WERI-Rb-1 (cell line): ENCODE measurements at places on chromosomes 1 and 21.
A peak's percentile ranks its signal among the peaks of the same experiment; 100 is the strongest.

GRCh38 chr1:27872802-27873551 is 633 bp downstream of the THEMIS2 start:
- DNase-seq, result no peak

- peak; percentile 83 for DNase-seq
Observed at GRCh38 chr1:116971965-116972673, 29.4 kb upstream of the CD101 start.

GRCh38 chr1:64505944-64506655 is 36.2 kb downstream of the CACHD1 start:
- DNase-seq, result peak; percentile 70

DNA sequence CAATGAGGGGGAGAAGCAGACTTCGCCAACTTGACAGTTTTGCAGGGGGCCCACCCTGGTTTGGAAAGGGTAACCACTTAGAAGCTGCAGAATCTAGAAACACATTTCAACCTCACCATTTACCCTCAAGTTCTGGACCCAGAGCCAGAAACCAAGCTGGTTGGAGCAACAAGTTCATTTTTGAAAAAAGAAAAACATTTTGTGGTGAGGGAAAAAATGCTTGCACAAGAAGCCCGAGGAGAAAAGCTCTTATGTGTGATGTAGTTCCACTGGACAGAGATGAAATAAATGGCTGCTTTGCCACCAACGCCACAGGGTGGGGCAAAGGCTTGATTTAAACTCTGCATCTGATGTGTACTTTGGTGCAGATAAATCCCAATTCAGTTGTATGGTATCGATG is 10.6 kb upstream of the NGF start:
- DNase-seq, result no peak

- peak; percentile 47 for DNase-seq
Observed at GRCh38 chr1:181135437-181135731, 46.9 kb downstream of the IER5 start.

DNA sequence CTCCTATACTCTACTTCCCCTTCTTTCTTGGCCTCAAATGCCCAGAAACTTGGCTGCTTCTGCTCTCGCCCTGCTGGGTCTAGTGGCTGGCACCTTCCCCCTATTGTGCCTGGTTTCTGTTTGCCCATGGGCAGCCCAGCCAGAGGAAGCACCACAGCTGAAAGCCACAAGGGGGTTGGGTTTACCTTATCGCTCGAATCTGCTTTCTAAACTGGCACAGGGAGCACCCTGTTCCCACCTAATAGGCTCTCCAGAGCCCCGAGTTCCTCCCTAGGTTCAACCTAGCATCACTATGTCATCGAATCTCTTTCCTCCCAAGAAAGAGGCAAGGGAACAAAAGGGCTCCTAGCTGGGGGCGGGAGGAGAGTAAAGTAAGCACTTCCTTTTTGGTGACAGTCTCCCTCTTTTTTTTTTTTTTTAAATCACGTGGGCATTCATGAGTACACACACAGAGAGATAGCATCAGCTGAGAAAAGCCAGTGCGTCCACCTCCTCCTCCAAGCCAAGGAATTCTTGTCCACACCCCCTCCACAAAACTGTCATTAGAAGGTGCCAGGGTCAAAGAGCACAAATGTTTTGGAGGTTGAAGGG is 72.8 kb downstream of the PLEKHA6 start:
- no peak for DNase-seq

DNA sequence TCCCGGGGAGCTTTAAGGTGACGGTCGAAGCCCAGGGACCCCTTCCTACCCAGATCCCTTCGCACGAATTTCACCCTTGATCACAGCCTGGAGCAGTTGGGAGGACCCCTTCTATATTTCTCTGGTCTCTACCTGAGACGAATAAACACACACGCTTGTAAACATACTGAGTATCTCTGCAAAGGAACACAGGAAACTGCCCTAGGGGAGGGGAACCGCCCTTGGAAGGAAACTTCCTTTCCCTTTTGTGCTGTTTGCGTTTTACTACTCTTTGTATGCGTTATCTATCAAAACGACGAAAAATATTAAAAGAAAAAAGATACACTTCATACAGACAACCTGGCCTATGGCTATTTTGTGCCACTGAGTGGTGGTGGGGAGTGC is 750 bp downstream of the NECAP2 start:
- DNase-seq, result no peak

DNA sequence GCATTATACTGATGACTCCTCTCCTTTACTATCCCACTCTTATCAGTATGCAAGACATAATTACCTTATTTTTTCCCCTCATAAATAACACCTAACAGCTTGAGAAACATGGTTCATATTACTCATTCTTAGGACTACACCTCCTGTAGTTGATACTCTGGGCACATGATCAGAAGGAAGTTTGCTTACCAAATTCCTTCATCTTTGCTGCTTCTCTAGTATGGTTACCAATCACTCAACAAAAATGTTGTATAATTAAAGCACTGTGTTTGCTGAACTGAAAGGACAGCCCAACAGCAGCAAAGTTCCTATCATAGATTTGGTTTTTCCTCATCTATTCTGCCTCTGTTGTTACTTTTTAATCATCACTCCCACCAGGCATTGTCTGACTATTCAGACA is 586.3 kb downstream of the LRRIQ3 start:
- no peak for DNase-seq

DNA sequence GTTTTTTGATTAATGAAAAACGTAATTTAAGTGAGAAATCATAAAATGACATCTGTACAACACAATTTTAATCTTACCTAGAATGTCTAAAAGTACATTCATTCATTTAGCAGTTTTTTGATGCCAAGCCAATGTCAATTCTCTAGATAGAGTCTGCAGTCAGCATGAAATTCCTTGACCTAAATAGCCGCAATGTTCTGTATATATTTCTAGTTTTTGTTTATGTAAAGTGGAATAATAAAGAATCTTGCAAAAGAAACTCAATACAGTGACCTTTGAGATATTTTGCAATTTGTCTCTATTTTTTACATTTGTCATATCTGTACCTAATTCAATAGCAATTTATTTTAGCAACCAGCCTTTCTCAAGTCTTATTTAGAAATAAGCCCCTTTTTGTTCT is 176.0 kb downstream of the ATP6V1G3 start:
- no peak for DNase-seq

- no peak for DNase-seq
Observed at GRCh38 chr1:67825591-67825990, 7.7 kb downstream of the GNG12 start.

GRCh38 chr1:116861137-116861536 is 48.6 kb upstream of the PTGFRN start:
- no peak for DNase-seq

- no peak for DNase-seq
Observed at GRCh38 chr21:32137931-32138330, 140.9 kb downstream of the MIS18A start.

DNA sequence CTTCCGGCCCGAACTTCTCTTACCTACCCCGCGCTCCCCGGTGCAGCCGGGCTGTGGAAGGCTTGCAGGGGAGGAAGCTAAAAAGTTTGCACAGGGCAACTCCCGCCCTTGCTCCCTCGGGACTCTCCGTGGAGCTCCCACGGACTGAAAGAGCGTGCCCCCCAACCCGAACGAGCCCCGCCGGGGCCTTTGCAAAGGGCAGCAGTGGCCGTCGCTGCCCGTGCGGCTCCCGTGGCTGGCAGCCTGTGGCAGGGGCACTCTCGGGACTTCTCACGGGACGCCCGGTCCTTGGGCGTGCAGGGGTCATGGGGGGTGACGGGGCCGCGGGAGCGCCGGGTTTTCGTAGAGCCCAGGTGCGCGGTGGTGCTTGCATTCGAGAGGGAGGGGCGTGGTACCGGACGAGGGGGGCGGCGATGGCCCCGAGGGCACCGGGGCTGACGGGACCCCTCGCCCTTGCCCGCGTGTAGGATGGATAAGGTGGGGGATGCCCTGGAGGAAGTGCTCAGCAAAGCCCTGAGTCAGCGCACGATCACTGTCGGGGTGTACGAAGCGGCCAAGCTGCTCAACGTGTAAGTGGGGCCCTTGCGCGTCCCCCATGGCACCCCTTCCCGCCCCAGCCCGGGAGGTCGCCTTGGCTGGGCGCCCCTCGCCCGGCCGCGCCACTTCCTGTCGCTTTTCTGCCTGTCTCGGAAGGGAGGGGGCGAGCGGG is 711 bp downstream of the GADD45A start:
- DNase-seq, result peak; percentile 42

GRCh38 chr1:76872944-76873343 is 5.7 kb downstream of the ST6GALNAC5 start:
- no peak for DNase-seq

DNA sequence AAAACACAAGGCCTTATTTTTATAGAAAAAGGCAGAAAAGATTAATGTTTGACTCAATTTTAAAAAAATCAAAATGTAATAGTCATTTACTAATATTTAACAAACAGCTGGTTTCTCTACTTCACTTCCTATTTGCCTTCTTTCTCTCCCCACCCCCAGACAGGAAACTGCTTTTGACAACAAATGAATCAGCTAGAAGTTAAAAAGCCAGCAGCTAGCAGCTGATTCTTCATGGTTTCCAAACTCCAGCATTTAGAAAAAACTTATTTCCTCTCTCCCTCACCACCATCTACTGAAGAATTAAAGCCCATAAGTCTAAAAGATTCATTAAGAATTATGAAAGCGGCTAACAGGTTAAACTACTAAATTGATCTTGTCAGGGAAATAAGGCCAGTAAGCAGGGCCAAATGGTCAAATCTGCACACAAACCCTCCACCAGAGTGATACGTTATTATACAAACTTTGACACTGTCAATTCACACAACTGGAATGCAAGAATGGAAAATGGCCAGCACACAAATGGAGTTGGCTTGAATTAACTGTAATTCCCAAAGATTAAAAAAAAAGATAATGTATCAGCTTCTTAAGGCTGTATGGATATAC is 4.0 kb downstream of the WDR26 start:
- no peak for DNase-seq

DNA sequence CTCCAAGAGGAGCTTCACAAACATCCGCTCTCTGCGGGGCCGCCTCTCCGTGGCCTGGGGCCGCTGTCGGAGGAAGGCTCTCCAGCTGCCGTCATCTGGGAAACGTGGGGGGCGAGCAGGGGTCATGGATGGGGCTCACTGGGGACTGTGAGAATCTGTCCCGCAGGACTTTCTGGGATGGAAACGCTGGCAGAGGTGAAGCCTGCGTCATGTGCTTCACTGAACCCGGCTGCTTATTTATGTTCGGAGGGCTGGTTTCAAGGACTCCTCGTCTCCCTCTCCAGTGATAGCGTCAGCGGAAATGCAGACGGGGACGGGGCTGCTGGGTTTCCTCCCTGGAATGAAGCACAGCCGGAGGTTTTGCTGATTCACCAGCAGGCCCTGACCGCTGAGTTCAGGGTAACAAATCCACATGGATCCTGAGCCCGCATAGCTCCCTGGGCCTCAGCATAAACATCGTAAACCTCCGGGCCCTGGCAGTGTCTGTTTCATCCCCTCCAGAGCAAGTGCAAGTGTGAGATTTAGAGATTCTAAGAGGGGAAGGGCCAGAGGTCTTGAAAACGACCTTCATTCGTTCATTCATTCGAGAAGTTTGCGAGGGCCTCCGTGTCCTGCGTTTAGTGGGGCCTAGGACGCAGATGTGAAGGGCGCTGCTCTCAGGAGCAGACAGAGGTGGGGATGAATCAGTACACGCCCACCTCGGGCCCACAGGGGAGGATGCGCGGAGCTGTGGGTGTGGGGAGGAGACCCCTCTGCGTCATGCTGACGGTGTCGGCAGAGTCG is 7.0 kb upstream of the POFUT2 start:
- no peak for DNase-seq

GRCh38 chr1:211237579-211237978 is 21.6 kb upstream of the RCOR3 start:
- DNase-seq, result no peak

DNA sequence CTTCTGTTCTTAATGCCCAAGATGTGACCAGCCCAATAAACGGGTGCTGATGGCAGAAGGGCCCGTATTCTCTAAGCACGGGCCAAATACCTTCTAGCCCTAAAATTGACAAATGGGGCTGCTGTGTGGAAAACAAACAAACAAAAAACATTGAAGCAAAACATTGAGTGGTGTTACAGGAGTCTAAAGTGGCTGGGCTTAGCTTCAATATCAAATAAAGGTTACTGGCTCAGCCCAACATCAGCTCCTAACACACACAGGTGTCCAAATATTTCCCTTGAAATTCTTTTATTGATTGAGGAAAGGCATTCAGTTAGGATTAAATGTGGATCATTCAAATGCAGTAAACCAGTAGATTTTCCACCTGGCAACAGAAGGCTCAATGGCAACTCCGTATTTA is 13.3 kb upstream of the TTF2 start:
- no peak for DNase-seq

- DNase-seq, result no peak
Observed at GRCh38 chr1:167538657-167539056, 14.9 kb downstream of the CREG1 start.

DNA sequence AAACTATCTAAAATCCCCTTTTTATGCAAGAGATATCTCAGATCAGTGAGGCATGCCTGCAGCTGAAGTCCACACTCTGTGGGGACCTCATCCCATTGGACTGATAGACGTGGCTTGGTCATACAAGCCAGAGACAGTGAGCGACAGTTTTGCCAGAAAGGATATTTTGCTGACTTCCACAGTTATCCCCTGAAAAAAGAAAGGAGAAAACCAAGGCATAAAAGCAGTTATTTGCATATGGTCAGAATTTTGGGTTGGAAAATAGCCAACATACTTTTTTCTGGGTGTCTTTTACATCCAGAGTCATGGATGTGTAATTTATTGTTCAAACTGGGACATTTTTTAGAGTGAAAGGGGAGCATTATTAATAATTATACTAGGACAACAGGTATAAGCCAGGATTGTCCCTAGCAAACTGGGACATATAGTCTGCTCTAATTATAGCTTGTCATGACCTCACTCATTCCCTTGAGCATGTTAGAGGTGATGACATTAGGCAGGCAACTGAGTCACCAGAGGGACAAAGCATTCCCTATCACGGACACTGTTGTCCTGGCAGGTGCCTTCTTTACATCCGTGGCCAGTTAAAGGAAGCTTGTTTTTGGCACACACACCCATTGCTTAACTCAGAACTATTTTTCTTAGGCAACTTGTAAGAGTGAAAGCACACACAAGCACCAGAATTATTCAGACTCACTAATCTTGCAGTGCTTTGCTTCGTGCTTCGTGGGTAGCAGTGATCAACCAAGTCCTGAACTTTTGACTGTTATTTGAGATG is 65.5 kb downstream of the PRRX1 start:
- no peak for DNase-seq

- DNase-seq, result no peak
Observed at GRCh38 chr1:56797065-56797685, 22.0 kb downstream of the FYB2 start.
